ENCODE measurements at places on chromosomes 11 and 22. TPM values are rescaled to one million over a fixed set of nuclear protein-coding genes. Genes with fewer than 3 reads are reported as not detected.

Gene MAJIN
- 0.50 TPM for polyA plus RNA-seq

Gene ARHGEF17
- polyA plus RNA-seq, result 8.9 TPM

DNA sequence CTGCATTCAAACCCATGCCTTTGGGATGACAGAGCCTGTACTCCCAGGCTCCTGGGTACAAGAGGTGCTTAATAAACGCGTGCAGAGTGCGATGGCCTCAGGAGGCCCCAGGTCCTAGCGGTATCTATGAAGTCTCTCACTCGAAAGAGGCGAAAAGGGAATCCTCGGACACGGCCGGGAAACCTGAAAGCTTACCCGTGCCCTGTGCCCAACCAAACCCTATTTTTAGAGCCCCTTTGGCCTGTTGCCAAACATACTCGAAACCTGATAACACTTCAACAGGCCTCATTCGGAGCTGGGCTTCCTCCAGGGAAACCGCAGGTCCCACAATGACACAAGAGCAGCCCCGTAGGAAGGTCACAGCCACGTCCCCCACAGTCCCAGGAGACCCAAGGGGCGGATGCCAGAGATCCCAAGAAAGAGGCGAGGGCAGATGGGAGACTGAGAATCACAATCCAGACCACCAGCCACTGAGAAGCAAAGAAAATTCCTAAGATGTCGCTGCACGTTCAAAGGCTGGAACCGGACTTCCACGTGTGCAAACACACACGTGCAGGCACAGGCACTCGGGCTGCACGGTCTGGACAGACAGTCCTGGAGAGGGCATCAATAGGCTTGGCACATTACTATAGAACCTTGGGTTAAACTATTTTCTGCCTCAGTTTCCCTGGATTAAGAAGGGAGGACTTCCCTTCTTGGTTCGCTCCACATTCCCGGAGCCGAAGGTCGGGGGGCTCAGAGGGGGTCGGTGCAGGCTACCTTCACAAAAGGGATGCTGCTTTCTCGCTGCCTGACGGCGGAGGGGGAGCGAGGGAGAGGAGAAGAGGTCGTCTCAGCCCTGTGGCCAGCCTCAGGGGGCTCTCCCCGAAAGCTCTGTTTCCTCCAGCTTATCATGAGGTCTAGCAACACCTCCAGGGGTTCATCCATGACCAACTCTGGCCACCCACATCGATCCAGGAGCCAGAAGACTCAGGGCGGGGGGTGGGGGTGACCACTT is 8.2 kb downstream of the PDGFB start:
- no peak for DNase-seq

GRCh38 chr11:70028147-70028855 is 49.8 kb upstream of the ANO1 start:
- DNase-seq, result no peak

- DNase-seq, result no peak
These were observed 24.5 kb upstream of the ALX4 start for GRCh38 chr11:44334356-44335004.

DNA sequence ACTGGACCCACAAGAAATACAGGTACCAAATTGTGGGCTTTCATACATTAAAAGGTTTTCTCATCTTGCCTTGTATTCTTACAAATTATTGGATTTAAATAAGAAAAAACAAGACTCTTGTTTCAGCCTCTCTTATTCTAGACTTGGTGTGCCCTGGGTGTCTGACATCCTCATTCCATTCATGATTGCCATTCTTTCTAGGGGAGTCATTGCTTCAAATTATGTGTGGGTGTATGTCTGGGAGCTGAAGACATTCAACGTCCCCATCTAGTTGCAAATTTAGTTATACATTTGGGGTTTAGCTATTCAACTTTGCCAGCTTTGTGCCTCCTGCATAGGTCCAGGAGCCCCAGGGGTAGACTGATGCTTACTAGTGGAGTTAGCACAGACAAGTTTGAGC is 18.1 kb downstream of the MAML2 start:
- DNase-seq, result no peak

DNA sequence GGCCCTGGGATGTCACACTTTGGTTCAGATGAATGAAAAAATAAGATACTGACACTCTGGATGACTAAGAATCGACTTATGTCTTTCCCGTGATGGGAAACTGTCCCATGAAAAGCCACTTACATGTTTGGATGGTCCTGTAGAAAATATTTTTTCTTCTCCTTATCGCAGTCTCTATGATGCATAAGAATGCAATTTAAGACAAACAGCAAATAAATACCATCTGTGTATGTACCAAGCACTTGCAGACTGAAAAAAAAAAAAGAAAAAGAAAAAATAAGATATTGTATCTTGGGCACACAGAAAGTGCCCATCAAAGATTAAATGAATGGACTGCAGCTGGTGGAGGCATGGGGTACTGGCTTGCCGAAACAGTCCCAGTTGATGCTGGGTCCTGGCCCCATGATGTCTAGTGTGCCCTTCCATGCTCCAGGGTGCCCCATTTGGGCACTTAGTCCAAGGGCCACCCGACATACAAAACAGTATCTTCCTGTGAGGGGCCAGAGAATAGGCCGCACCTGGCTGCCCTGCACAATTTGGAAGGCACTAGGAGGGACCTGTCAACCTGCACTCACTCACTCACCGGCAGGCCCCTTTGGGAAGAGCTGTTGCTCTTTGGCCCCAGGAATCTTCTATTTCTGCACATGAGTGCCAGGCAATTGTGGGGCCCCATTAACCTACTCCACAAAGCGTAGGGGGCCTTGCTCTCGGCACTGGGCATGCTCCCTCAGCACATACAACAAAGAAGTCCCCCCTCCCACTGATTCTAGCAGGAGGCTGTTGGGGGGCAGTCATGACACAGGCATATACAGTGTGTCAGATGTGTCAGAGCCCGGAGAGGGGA is 2.5 kb upstream of the ZBED4 start:
- no peak for DNase-seq

- DNase-seq, result no peak
These were observed 12.7 kb downstream of the MUC2 start for GRCh38 chr11:1087279-1087960.

DNA sequence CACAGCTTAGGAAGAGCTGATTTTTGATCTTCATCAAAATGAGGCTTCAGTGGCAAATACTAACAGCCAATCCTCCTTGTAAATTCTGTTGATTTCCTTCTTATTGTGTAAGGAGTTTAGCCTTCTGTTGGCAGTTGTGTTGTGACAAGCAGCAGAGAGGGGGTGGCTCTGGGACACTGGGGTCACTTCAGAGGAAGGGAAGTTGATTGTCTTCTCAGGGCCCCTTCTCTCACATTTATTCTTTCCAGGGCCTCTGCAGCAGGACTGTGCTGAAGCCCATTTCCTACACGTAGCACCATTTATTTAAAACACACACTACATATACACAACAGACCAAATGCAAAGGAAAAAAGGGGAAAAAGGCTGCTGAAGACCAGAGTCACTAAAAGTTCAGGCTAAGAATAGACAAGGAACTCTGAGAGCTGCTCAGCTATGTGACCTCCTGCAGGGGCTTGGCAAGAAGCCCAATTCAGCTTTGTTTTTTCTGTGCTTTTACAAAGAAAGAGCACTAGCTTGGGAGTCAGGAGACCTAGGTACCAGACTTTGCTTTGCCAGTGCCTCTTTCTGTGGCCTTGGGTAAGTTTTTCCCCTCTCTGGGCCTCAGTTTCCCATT is 28.3 kb upstream of the UPB1 start:
- DNase-seq, result no peak

DNA sequence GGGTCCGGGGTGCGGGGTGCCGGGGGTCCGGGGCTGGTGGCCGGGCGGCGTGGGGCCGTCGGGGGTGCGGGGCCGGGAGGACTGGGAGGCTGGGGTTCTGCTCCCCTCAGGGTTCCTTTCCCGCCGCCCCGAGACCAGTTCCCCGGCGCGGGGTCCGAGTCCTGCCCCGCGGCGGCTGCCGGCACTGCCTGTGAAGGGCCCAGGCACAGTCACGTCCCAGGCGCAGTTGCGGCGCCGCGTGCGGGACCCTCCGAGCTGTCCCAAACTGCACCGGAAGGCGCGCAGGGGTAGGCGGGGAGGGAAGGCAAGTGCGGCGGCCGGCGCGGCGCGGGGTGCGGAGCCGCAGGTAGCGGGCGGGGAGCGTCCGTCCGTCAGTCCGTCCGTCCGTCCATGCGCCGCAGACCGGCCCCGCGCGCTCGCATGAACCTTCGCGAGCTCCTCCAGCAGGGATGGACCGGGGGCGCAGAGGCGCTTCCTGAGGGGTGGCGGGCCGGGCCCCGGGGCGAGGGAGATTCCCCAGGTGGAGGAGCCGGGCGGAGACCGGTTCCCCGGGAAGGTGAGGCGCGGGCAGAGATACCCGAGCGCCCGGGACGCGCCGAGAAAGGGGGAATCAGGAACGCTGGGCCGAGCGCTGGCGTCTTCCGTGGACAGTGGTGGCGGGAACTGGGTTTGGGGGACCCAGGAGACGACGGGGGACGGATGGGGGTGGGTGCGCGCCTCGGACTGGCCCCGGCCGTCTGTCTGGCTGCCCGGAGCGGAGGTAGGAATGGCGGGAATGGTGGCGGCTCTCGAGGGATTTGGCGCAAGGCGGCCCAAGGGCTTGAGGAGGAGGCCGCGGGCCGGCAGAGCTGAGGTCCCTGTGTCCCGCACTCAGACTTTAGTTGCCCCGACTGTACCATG is 3.1 kb upstream of the ADORA2A start:
- DNase-seq, result no peak

All from thymus (tissue), 14 donors.